Fibroblast of lung (primary cell): ENCODE measurements at places on chromosomes 3 and 15. TPM values are rescaled to one million over a fixed set of nuclear protein-coding genes. Genes with fewer than 3 reads are reported as not detected.

GRCh38 chr3:55827786-55828185 lies 340.7 kb upstream of the WNT5A start:
- no peaks in the 10 kb centered on the region for H3K27me3 ChIP-seq
- H3K4me3 ChIP-seq, result no peak overlapping the region
- no peaks in the 10 kb centered on the region for H3K4me1 ChIP-seq
- H3K36me3 ChIP-seq, result no peaks in the 10 kb centered on the region
- no peak for DNase-seq

GRCh38 chr15:38853608-38854007 lies 289.0 kb upstream of the RASGRP1 start:
- H3K4me3 ChIP-seq, result no peak overlapping the region
- H3K4me1 ChIP-seq, result no peaks in the 10 kb centered on the region
- no peaks in the 10 kb centered on the region for H3K27me3 ChIP-seq
- H3K27ac ChIP-seq, result no peak overlapping the region

GRCh38 chr3:177410730-177411129 lies 213.4 kb upstream of the TBL1XR1 start:
- no peak for DNase-seq
- H3K36me3 ChIP-seq, result no peaks in the 10 kb centered on the region
- no peak overlapping the region for H3K27ac ChIP-seq
- H3K27me3 ChIP-seq, result no peaks in the 10 kb centered on the region

DNA sequence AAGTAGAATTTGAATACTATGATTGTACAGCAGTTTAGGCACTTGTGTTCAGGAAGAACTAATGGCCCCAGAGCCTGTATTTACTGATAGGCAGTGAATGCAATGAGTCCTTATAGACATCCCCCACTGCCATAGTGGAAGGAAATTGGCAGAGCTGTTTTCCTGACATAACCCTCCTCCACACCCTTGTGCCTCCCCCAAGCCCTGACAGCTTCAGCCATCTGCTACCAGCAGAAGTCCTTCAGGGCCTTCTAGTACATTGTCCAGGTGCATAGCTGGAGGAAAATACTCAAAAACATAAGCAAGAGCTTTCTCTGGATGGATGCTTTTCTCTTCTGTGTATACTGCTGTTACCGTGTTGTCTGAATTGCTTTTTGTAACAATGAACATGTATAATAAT lies 20.6 kb downstream of the ARHGAP31 start:
- H3K27ac ChIP-seq, result no peak overlapping the region
- H3K27me3 ChIP-seq, result no peaks in the 10 kb centered on the region
- no peak overlapping the region for H3K4me3 ChIP-seq
- no peak for DNase-seq

GRCh38 chr3:50123394-50124051 lies 31.6 kb upstream of the SEMA3F start:
- H3K27me3 ChIP-seq, result no peaks in the 10 kb centered on the region
- peaks cover 13% of the 10 kb centered on the region for H3K4me1 ChIP-seq
- DNase-seq, result no peak
- no peak overlapping the region for H3K4me3 ChIP-seq
- no peak overlapping the region for H3K27ac ChIP-seq
- peaks cover 12% of the 10 kb centered on the region for H3K36me3 ChIP-seq

DNA sequence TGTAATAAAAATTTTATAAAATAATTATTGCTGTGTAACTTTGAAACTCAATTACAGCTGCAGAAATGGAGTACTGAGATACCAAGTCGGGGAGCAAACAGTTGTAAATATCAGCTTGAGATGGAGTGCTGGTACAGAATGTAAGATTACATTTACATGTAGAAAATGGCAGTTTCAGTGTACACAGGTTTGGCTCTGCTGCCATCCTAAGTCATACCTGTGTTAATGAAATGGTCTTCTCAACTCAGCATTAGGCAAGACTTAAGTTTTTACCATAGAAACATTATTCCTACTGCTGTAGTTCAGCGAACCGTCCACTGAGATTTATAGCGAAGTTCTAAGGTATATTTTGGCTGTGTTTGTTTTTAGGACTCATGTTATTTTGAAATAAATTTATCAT lies 110.1 kb upstream of the TBL1XR1 start:
- H3K36me3 ChIP-seq, result no peaks in the 10 kb centered on the region
- no peak overlapping the region for H3K4me3 ChIP-seq
- H3K27me3 ChIP-seq, result no peaks in the 10 kb centered on the region
- no peak overlapping the region for H3K27ac ChIP-seq

- no peaks in the 10 kb centered on the region for H3K27me3 ChIP-seq
- no peaks in the 10 kb centered on the region for H3K4me1 ChIP-seq
- H3K36me3 ChIP-seq, result no peaks in the 10 kb centered on the region
- no peak overlapping the region for H3K4me3 ChIP-seq
- H3K27ac ChIP-seq, result no peak overlapping the region
Measured at GRCh38 chr3:157029365-157029790, 130.6 kb downstream of the CCNL1 start.

- no peak overlapping the region for H3K4me3 ChIP-seq
- peaks cover 4% of the 10 kb centered on the region for H3K4me1 ChIP-seq
- H3K27ac ChIP-seq, result no peak overlapping the region
Measured at GRCh38 chr3:194245975-194246561, 105.1 kb downstream of the CPN2 start.

DNA sequence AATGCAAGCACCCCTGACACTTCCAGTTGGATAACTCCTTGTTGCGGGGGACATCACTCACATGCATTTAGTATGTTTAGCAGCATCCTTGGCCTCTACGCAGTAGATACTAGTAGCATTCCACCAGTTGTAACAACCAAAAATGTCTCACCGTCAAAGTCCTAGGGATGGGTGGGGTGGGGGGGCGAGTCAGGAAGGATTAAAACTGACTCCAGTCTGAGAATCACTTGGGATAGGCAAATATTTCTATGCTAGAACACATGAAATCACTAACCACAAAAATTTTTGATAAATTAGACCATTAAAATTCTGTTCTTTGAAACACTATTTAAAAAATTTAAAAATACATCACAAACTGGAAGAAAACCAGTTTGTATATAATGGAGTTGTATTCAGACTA lies 18.0 kb downstream of the ICE2 start:
- H3K36me3 ChIP-seq, result no peaks in the 10 kb centered on the region
- H3K4me3 ChIP-seq, result no peak overlapping the region
- no peaks in the 10 kb centered on the region for H3K4me1 ChIP-seq
- no peaks in the 10 kb centered on the region for H3K27me3 ChIP-seq

- H3K27ac ChIP-seq, result no peak overlapping the region
- H3K27me3 ChIP-seq, result no peaks in the 10 kb centered on the region
- DNase-seq, result peak; percentile 40
- H3K4me3 ChIP-seq, result no peak overlapping the region
Measured at GRCh38 chr3:169790687-169791429, 17.7 kb downstream of the MYNN start.

DNA sequence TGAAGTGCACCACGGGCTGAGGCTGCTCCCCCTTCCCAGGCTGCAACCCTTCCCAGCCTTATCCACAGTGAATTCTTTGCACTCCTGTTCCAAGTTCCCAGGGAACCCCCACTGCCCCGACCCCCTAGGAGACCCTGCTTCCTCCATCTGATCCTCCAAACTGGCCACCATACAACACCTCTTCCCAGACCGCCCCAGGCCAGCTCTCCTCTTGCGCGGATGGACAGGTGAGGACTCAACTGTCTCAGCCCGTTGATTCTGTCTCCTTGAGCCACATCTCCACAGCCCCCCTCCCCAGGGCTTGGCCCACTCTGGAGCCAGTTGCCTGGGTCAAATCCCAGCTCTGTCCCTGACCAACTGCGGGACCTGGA lies 21.7 kb downstream of the GRIP2 start:
- H3K4me3 ChIP-seq, result no peak overlapping the region
- DNase-seq, result no peak
- no peaks in the 10 kb centered on the region for H3K36me3 ChIP-seq
- H3K27me3 ChIP-seq, result no peaks in the 10 kb centered on the region

- H3K27ac ChIP-seq, result no peak overlapping the region
- H3K4me3 ChIP-seq, result peak overlapping the region; percentile 60
- DNase-seq, result peak; percentile 34
- no peaks in the 10 kb centered on the region for H3K36me3 ChIP-seq
- H3K27me3 ChIP-seq, result no peaks in the 10 kb centered on the region
- H3K4me1 ChIP-seq, result no peaks in the 10 kb centered on the region
Measured at GRCh38 chr3:87167628-87168456, 59.3 kb upstream of the CHMP2B start.

GRCh38 chr15:95134431-95135110 lies 903.2 kb downstream of the MCTP2 start:
- no peak overlapping the region for H3K4me3 ChIP-seq
- no peaks in the 10 kb centered on the region for H3K4me1 ChIP-seq
- H3K36me3 ChIP-seq, result no peaks in the 10 kb centered on the region
- H3K27ac ChIP-seq, result no peak overlapping the region
- no peaks in the 10 kb centered on the region for H3K27me3 ChIP-seq

- H3K4me1 ChIP-seq, result peaks cover 5% of the 10 kb centered on the region
- no peaks in the 10 kb centered on the region for H3K36me3 ChIP-seq
- H3K4me3 ChIP-seq, result no peak overlapping the region
- H3K27ac ChIP-seq, result no peak overlapping the region
- DNase-seq, result peak; percentile 88
Measured at GRCh38 chr3:55000546-55000945, 72.7 kb upstream of the LRTM1 start.

DNA sequence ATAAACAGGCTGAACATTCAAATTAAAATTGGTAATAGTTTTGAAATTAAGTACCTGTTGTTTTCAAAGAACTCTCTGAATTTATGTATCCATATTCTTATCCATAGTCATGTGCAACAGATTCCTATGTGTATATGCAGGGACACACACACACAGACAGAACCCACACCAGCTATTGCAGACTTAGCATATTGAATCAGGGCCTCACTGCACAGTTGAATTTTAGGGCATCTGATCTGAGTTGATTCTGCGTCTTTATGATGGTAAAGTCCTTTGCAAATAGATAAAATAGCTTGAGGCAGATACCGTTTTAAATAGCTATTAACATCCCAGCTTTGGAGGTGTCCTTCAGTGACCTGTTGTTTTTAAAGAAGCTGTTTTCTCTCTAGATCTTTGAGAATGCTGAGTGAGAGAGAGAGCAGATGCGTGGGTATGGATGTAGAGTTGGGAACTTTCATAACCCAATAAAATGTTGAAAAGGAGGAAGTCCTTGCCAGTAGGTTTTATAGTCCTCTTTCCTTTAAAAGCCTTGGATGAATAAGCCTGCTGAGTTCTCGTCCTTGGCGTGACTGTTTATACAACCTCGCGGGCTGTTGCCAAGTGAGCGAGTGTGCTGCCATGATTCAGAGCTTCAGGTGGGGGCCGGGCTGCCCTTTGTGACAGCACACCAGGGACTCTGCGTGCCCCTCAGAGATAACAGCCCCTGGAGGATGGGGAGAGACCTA lies 18.3 kb downstream of the MYZAP start:
- DNase-seq, result peak; percentile 45
- no peak overlapping the region for H3K27ac ChIP-seq
- no peaks in the 10 kb centered on the region for H3K27me3 ChIP-seq
- no peaks in the 10 kb centered on the region for H3K36me3 ChIP-seq
- no peak overlapping the region for H3K4me3 ChIP-seq

DNA sequence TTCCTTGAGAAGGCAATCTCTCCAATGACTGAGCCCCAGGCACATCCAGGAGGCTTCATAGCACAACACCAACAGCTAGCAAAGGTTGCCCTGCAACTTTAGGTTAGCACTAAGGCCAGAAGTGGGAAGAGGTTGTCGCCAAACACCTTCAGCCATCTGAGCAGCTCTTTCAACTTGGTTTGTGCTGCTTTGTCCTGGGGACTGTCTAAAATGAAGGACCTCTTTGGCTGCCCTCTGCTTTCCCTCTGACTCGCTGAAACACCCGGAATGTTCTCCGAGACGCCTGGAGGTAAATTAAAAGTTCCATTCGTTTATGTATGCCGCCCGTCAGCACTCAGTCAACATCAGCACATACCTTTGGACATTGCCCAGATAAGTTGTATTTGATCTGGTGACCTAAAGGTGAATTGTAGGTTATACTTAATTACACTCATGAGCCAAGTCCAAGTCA lies 121.2 kb upstream of the NR2F2 start:
- H3K4me1 ChIP-seq, result no peaks in the 10 kb centered on the region
- no peak overlapping the region for H3K4me3 ChIP-seq
- H3K36me3 ChIP-seq, result no peaks in the 10 kb centered on the region
- H3K27ac ChIP-seq, result no peak overlapping the region
- DNase-seq, result no peak

DNA sequence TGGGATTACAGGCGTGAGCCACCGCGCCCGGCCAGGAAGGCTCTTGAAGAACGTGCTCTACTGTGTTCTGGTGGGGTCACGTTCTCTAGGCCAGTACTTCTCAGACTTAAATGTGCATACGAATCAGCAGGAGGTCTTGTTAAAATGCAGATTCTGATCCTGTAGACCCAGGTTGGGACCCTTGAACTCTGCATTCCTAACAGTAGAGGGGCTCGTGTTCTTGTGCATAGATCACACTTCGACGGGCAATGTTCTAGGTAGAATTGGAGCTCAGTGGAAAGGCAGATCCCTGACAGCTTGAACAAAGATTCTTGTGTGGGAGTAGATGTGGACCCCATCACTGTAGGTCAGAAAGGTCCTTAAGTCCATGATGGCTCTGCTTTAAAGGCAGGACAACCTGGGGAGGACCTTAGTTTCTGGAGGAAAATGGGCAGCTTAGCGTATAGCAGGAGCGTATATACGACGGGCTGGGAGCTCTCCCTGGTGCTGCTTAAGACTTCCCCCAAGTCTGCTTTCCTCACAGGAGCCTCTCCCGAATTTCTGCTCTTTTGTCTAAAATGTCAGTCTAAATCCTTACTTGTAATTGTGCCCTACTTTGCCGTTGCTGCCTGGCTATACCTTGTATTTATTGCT lies 16.9 kb upstream of the FAM81A start:
- H3K36me3 ChIP-seq, result no peaks in the 10 kb centered on the region
- peak; percentile 64 for DNase-seq
- H3K4me1 ChIP-seq, result no peaks in the 10 kb centered on the region
- peaks cover 9% of the 10 kb centered on the region for H3K27me3 ChIP-seq
- H3K4me3 ChIP-seq, result no peak overlapping the region

DNA sequence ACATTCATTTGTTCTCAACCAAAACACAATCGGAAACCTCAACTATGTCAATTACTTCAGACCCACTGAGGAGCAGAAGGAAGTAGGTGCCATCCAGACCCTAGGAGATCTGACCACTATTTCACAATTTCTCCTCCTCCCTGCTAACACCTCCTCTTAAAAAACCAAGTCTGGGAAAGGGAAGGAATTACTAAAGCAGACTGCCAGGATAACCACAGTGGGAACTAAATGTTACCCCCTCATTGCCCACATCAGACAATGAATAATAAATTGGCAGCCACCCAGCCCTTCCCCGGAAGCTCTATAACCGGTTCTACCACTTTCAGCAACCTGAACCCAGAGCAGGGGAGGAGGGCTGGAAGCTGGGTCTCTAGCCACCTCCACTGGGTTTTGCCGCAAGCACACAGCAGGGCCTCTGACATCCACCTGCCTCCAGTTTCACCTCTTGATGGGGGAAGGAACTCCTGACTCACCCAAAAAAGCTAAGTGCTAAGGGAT lies 17.6 kb downstream of the C15orf62 start:
- no peak overlapping the region for H3K4me3 ChIP-seq
- H3K27ac ChIP-seq, result no peak overlapping the region
- DNase-seq, result peak; percentile 91
- peaks cover 8% of the 10 kb centered on the region for H3K4me1 ChIP-seq
- no peaks in the 10 kb centered on the region for H3K36me3 ChIP-seq

GRCh38 chr3:11661052-11661656 lies 17.4 kb upstream of the VGLL4 start:
- H3K4me1 ChIP-seq, result peaks cover 4% of the 10 kb centered on the region
- H3K27ac ChIP-seq, result no peak overlapping the region
- no peak for DNase-seq
- no peaks in the 10 kb centered on the region for H3K27me3 ChIP-seq
- no peak overlapping the region for H3K4me3 ChIP-seq

TNFAIP8L3 gene
- total RNA-seq, result 10.7 and 12.3 TPM in 2 replicates

DPPA4 gene
- 0.26 TPM in 1 of 2 replicates, not detected in the other for total RNA-seq

CHDH gene
- total RNA-seq, result 0.77 and 0.83 TPM in 2 replicates

TTLL13 gene
- under 0.01 TPM in 1 of 2 replicates, not detected in the other for total RNA-seq
